ENCODE measurements at places on chromosomes 6 and 20. TPM values are rescaled to one million over a fixed set of nuclear protein-coding genes. Genes with fewer than 3 reads are reported as not detected.

DNA sequence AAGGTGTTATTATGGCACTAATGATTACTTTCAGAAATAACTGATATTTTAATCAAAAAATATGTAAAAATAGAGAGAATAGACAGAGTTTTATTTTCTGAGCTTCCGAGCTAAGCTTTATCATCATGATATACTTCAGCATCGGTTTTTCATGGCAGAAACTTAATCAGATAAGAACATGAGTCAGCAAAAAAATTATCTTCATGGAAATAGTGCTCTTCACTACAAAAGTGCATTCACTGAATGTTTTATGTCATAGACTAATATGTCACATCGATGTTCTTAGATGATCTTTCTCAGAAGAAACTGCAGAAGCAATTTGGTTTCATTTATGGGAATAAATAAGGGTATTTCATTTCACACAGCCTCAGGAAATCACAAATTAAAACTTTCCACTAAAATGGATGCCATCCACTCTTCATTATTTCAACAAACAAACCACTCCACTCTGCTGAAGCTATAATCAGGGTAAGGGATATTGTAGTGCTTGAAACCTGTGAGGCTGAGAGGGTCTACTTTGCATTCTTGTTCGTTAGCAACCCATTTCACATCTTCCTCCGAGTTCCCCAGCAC, 10.2 kb upstream of the MAP3K7 start:
- no peak for DNase-seq

- DNase-seq: peak; percentile 91
Measured at GRCh38 chr6:90025523-90026061, 131.3 kb downstream of the GJA10 start.

GRCh38 chr20:2741463-2741862, 48.9 kb downstream of the EBF4 start:
- DNase-seq: no peak

DNA sequence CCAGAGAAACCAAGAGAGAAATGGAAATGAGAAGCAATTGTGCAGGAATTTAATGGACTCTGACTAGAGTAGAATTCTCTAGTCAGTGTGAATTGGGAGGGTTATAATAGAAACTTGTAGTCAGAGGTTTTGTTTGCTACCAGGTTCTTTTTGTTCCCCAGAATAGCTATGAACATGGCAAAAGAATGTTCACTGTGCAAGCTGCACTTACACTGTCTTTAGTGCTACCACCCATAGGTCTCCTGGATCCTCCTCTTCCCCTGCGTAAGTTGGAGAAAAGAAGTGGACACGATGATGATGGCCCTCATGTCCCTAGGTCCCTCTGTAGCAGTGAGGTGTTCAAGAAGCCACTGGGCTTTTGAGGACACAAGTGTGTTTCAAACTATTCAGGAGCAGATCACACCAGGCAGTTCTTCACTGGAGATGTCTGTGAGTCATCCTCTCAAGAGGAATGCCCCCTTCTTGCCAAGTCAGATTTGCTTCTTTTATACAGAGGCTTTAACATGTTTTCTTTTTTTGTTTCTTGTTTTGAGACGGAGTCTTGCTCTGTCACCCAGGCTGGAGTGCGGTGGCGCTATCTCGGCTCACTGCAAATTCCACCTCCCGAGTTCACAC, 47.6 kb upstream of the SMIM8 start:
- DNase-seq: peak; percentile 11

DNA sequence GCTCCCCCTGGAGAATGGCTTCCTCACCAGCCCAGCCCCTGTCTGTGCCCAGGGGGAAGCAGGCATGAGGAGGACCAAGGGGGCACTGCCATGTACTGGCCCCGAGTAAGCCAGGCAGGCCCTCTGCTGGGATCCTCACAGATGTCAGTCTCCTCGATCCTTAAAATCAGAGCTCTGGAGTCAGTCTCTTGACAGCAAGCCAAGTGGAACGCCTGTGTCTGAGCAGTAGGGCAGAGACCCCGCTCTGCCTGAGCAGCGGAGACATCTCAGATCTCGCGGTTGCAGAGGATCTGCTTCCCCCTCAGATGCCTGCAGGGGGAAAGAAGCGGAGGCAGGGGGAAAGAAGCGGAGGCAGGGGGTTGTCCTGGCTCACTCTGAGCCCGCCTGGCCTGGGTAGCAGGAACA, 92.6 kb downstream of the SNX5 start:
- no peak for DNase-seq

GRCh38 chr6:19320111-19320581, 517.0 kb upstream of the ID4 start:
- no peak for DNase-seq

DNA sequence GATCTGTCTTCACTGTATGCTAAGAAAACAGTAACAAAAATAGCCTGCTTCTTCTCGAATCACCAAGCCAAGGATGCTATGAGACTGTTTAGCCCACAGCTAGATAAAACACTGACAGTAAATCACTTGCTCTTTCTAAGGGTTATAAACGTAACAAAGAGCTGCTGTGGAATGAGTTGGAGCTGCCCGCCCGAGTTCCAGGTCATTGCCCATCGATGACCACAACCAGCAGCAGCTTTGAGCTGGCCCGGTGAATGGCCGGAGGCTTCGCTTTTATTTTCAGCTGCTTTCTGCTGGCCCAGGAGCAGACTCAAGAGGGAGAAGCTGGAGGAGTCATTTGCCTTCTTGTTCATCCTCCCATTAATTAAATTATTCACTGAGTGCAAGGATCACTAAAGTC, 82.2 kb upstream of the CDH4 start:
- DNase-seq: no peak

DNA sequence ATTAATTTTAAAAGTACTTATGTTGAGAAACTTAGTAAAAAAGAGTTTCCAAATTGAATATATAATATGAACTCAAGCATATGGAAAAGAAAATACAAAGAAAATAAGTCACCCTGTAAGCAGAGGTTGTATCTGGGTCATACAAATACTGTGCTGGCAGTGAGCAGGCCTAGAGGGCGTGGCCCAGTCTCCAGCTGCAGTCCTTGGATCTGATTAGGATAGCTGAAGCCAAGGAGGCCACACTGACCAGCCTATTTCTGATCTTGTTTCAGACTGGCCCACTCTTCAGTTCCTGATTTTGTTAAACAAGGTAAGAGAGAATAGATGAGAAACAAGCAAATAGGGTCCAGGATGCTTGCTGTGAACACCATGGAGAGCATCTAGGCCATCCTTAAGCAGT, 228.8 kb downstream of the EPM2A start:
- no peak for DNase-seq

DNA sequence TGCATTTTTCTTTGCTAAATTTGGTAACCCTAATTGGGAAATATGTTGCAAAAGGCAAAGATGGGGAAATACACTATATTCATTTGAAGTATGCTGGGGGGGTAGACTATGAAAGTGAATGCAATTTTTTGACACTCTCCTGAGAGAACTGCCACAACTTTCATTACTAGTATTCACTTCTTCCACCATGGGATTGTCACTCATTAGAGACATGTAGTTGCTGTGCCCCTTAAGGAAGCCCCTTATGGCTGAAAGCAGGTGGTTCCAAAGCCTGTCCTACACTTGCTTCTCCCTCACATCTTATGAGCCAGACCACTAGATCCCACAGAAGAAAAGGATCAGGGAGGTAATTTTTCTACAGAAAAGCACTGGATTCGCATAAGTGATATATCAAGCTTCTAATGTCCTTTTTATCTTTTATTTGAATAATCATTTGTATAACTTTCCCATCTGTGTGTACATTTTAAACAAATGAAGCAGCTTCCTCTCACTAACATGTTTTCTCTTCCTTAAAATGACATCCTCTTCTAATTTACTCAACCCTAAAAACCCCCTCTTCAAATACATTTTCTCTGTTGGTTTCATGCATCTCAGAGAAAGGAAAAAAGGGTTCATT, 83.8 kb downstream of the GCLC start:
- DNase-seq: no peak

GRCh38 chr6:7732228-7732627, 6.3 kb downstream of the BMP6 start:
- DNase-seq: no peak

DNA sequence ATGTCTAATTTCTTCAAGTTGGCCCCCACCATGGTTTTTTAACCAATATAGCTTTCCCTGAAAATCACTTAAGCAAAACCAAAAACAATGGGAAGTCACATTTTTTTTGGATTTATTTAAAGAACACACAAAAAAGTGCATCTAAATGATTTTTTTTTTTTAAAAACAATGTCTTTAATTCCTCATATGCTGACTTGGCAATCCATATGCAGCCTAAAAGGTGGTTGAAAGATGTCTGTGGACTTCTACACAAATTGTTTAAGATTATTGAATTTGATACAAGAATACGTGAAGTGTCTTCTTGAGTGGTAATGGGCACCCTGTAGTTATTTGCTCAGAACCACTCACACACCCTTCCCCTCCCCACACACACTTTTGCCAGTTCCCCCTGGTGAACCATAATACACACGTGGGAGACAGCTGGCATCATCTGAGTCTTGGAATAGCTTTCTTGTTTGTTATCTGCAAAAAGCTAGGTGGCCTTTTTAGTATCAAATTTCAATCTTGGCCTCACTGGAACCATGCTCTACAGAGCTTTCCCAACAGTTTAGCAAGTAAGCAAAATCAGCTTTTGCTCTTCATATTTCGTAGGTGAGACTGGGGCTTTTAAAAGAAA, 60.9 kb upstream of the TULP1 start:
- no peak for DNase-seq

- no peak for DNase-seq
Measured at GRCh38 chr6:160188773-160189172, 67.2 kb downstream of the SLC22A1 start.

- no peak for DNase-seq
Measured at GRCh38 chr6:160883999-160884398, 107.6 kb upstream of the MAP3K4 start.

DNA sequence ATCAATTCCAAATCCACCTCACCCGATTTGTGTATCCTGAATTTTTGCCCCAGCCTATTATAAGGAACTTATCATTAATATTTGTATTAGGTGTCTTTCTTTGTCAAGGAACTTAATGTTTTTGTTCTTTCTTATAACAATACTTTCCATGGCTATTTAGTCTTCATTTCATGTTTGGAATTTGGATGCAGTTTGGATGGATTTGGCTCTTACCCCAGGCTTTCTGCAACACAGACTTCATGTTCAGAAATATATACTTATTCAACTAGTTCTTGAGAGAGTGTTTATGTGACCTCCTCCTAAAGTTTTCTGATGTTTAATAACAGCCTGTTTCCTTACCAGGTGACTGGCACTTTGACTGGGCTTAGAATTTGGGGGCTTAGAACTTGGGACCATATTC, 35.9 kb upstream of the TOX2 start:
- no peak for DNase-seq

- no peak for DNase-seq
Measured at GRCh38 chr6:32047539-32047854, 9.3 kb downstream of the CYP21A2 start.

GRCh38 chr6:130116273-130116672, 97.9 kb downstream of the L3MBTL3 start:
- no peak for DNase-seq

- no peak for DNase-seq
Measured at GRCh38 chr6:52341561-52342260, 20.2 kb upstream of the PAQR8 start.

- peak; percentile 7 for DNase-seq
Measured at GRCh38 chr6:18121580-18122127, 823 bp downstream of the NHLRC1 start.

- DNase-seq: no peak
Measured at GRCh38 chr6:103268335-103268734, 1591.4 kb downstream of the HACE1 start.

- no peak for DNase-seq
Measured at GRCh38 chr6:126066053-126067048, 80.0 kb downstream of the TRMT11 start.

DNA sequence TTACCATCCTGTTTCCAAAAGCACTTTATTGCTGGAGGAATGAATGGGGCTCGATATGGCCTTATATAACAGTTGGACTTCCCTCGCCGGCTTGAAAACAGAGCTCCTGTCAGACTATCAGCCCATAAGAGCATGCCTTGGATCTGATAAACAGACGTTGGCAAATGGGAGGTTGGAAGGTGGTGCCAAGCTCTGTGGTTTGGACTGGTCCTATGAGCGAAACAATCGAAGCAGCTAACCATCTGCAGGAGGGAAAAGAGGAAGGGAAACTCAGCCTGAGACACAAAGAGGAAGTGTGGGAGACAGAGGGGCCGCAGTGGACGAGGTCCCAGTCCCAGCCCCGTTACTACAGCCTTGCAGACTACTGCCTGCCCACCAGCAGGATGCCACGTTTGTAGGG, 92.9 kb downstream of the TFAP2C start:
- DNase-seq: no peak

GRCh38 chr6:73455865-73456629, 4.0 kb upstream of the CGAS start:
- peak; percentile 44 for DNase-seq

PRICKLE4 gene
- 1.9 TPM for total RNA-seq

ENPP3 gene
- total RNA-seq: 0.45 TPM

MUCL3 gene
- not detected for total RNA-seq

SLC32A1 gene
- total RNA-seq: not detected

LZTS3 gene
- 7.5 TPM for total RNA-seq

DDX27 gene
- total RNA-seq: 62.4 TPM

TRIM40 gene
- total RNA-seq: not detected

THEMIS gene
- not detected for total RNA-seq

TAP1 gene
- 12.3 TPM for total RNA-seq

FAM83D gene
- 74.0 TPM for total RNA-seq

RAET1L gene
- total RNA-seq: not detected

TNNC2 gene
- total RNA-seq: not detected

ACTL10 gene
- total RNA-seq: 0.39 TPM

SLC4A11 gene
- 1.1 TPM for total RNA-seq

BPI gene
- not detected for total RNA-seq

PPIL6 gene
- 1.8 TPM for total RNA-seq

All from A673 (cell line).